ENCODE measurements at places on chromosomes 7 and 10.

DNA sequence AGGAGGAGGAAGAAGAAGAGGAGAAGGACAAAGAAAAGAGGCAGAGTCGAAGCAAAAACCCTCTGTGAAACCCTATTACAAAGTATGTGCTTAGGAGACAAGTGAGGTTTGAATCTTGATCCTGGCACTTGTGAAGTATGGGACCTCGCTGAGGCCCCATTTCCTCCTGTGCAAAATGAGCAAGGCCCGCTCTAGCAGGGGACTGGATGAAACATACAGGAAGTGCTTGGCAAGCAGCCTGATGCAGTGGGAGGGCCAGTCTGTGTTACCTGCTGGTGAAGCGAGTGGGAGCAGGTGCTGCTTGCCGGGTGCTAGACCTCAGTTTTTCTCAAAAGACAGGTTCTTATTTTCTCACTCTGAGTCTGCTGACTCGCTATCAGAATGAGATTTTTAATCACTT lies 150.4 kb downstream of the JCAD start:
- DNase-seq: no peak

GRCh38 chr10:91953600-91954160 lies 30.1 kb downstream of the BTAF1 start:
- DNase-seq: no peak

- DNase-seq: no peak
Measured at GRCh38 chr7:100974021-100974420, 4.7 kb downstream of the MUC12 start.

GRCh38 chr7:46226860-46227259 lies 305.8 kb upstream of the IGFBP3 start:
- no peak for DNase-seq

- DNase-seq: no peak
Measured at GRCh38 chr10:511849-512191, 177.6 kb downstream of the DIP2C start.

GRCh38 chr10:114083040-114083439 lies 39.4 kb downstream of the ADRB1 start:
- DNase-seq: no peak

GRCh38 chr10:128566361-128566968 lies 440.2 kb upstream of the MKI67 start:
- no peak for DNase-seq

DNA sequence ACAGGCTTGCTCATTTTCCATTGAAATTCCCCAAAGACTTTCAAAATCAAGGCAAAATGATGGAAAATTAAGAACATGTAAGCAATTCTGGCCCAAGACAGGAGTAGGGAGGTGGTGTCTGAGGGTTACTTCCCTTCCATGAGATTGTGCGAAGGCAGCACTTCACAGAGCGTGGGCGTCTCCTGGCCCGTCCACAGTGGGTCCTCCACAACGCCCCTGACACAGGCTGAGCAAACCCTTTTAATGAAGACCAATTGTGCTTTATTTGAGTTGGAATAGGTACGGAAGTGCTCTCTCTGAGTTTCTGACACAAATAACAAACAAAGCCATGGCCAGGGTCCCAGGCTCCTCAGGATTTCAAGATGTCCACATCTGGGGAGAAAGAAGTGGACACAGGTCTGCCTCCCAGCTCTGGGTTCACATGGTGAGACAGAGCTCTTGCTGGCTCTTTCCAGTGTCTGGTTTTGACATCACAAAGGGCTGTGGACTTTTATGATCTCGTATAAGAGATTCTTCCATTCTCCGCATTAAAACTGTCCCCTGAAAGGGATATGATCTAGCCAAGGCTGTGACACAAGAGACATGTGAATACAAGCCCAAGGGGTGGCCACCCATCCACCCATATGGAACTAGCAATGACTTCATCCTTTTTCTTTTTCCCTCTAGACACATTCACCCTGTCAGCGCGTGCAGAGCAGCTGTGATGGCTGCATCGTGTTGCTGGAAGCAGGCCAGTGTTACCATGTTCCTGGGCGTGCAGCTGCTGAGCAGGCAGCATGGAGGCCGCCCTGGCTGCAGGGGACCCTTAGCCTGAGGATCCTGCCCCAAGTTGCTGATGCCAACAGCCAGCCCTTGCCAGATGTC lies 145.6 kb downstream of the ADAM12 start:
- DNase-seq: no peak

- no peak for DNase-seq
Measured at GRCh38 chr7:142866361-142867096, 11.7 kb downstream of the EPHB6 start.

- DNase-seq: no peak
Measured at GRCh38 chr10:102175415-102175814, 23.2 kb downstream of the NOLC1 start.

DNA sequence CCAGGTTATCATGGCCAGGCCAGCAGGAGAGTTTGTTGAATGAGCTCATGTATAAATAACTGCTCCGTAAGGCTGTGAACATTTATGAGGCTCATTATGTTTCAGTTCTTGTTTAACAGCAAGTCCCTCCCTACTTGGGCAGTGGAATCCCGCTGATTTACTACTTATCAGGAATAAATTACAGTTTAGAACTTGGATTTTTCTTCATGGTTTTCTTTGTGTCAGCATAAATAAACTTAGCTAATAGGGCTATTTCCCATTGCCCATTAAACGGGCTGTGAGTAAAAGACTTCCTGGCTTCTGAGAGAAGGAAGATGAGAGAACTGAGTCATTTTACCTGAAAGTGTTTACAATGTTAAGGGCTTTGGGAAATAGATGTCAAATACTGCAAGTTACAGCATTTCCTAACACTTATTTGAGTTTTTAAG lies 701.6 kb upstream of the ANKRD30A start:
- DNase-seq: no peak

DNA sequence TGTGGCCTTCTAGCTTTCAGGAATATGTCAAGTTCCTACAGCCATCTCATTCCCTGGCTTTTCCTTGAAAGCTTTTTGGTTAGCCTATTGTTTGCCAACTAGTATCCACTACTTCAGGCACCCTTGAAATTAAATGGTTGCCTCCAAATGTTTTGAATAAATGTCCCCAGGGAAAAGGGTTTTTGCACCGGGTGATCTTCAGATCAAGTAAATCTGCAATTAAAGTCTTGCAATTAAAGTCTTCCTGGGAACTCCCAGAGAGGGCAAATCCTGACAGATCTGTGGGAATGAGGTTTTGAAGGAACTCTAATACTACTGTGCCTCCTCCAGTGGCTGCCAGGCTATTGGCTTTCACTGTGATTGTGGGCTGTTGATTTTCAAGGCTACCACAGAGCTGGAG lies 17.7 kb upstream of the ZNRF2 start:
- DNase-seq: no peak

- DNase-seq: no peak
Measured at GRCh38 chr7:29886827-29887226, 80.5 kb downstream of the WIPF3 start.

GRCh38 chr7:33076737-33077136 lies 14.2 kb upstream of the NT5C3A start:
- no peak for DNase-seq

All from activated T-helper 1 cell treated with anti-CD3 and anti-CD28 coated beads, Interleukin-2, amount 50 U/mL, for 16 hours (primary cell).